ENCODE measurements at places on chromosomes 1 and 21. TPM values are rescaled to one million over a fixed set of nuclear protein-coding genes. Genes with fewer than 3 reads are reported as not detected.

PAFAH2 gene
- 73.1 TPM for total RNA-seq

GRCh38 chr1:17551755-17552234, 12.3 kb downstream of the ARHGEF10L start:
- H3K4me3 ChIP-seq, result no peak overlapping the region
- H3K4me1 ChIP-seq, result no peaks in the 10 kb centered on the region
- no peak overlapping the region for H3K27ac ChIP-seq
- peaks cover 4% of the 10 kb centered on the region for H3K27me3 ChIP-seq
- DNase-seq, result no peak

DNA sequence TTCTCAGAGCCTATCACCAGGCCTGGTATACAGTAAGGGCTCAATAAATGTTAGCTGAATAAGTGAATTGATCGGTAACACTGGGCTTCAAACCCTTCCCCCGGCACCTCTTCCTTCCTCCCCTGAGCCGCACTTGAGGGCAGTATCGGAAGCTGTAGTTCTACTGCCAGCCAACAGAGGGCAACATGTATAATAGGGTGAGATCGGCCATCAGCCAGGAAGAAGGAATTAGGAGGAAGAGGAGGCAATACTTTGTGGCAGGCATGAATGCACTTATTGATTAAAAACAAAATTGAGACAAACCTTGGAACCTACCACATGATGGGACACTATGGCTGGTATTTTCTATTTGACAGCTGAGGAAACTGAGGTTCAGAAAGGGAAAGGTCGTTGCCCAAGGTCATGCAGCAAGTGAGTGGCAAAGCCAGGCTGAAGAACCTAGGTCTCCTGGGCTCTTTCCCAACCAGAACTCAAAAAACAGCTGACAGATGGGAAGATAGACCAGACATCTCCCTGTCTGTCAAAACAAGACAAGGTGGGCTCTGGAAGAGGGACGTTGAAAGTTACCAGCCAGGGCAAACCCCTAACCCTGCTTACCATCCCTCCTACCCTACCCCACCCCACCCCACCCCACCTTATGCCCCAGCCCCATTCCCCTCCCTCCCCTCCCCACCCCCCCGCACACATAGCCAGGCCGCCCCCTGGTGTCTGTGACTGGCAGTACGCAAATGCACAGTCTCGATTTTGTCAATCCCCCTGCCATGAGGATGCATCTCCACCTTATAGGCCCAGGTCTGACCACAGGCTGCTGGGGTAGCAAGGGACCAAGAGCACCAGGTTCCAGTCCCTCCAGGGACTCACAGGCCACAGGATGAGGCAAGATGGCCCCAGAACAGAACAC, 107.3 kb upstream of the RUNX3 start:
- peak; percentile 65 for DNase-seq
- H3K4me3 ChIP-seq, result no peak overlapping the region
- H3K4me1 ChIP-seq, result peaks cover 66% of the 10 kb centered on the region
- H3K27me3 ChIP-seq, result no peaks in the 10 kb centered on the region
- no peaks in the 10 kb centered on the region for H3K36me3 ChIP-seq
- no peak overlapping the region for H3K27ac ChIP-seq

- no peak overlapping the region for H3K27ac ChIP-seq
- peaks cover 2% of the 10 kb centered on the region for H3K4me1 ChIP-seq
- peaks cover 26% of the 10 kb centered on the region for H3K27me3 ChIP-seq
- H3K36me3 ChIP-seq, result no peaks in the 10 kb centered on the region
Measured at GRCh38 chr1:84889437-84889836, 3.6 kb downstream of the LPAR3 start.

DNA sequence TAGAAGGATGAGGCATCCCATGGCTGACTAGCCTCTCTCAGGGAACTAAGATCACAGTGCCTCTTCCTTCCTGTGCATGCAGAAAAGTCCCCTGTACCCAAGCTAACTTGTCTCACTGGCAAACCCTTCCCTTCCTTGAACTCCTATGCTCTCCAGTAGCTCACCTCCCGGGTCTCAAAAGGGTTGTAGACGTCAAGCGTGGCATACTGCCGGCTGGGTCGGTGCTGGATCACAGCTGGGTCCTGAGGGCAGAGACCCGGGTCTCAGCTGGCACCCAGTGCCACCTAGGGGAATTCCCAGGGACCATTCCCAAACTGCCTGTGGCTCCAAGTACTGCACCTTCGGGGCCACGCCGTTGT, 688 bp downstream of the SCAMP3 start:
- peaks cover 9% of the 10 kb centered on the region for H3K4me1 ChIP-seq
- no peak for DNase-seq
- H3K4me3 ChIP-seq, result peak overlapping the region; percentile 88

Measured in thymus (tissue), 14 donors.